ENCODE measurements at places on chromosomes 6 and 20.

DNA sequence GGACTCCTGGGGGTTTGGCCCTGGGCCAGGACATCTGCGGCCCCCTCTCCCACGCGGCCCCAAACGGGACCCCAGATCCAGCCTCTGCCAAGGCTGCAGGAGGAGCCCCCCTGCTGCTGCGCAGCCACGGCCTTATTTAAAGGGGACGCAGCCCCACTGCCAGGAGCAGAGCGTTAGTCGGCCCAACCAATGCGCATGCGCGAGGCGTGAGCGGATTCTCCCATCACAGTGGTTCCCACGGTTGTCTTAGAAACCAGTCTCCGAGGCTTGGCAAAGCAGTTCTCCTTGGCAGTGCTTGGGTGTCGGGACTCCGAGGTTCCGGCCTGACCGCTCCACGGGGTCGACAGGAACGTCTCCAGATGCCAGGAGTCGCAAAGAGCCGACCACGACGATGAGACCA lies 288.3 kb upstream of the ZNF337 start:
- no peak for DNase-seq

DNA sequence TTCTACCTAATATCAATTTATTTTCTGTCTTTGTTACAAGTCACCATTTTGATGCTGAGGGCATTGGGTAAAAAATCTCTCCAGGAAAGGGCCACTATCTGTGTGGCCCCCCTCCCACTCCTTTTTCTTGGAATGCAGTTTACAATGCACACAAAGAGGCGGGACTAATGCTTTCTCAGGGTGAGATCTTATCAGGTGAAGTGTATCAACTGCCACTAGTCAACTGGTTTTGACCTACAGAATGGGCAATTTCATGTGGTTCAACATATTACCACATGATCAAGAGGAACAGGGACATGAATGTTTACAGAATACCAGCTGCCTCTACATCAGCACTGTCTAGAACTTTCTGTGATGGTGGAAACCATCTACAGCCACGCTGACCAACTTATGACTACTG lies 3.7 kb downstream of the RRBP1 start:
- no peak for DNase-seq

- DNase-seq: no peak
Measured at GRCh38 chr6:41298785-41299502, 12.5 kb upstream of the TREM1 start.

GRCh38 chr6:107819964-107820337 lies 4.2 kb downstream of the SCML4 start:
- DNase-seq: peak; percentile 49

DNA sequence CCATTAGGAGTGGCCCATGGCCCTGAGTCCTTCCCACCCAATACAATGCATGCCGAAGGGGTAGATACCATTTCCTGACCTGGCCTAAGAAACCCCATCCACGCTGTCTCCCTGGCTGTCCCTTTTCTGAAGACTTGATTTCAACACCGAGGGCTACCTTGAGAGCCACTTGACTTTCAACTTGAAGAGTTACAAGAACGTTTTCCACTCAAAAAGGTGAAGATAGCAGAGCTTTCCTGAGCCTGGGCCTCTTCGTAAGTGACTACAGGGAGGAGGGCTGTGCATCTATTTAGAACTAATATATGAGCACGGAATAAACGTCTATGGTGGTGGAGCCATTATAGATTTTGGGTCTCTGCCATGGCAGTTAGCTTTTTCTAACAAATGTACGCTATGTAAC lies 14.4 kb upstream of the PPP1R14C start:
- DNase-seq: no peak

Data from H9 (cell line).